ENCODE measurements at places on chromosomes 13 and 19.
A peak's percentile ranks its signal among the peaks of the same experiment; 100 is the strongest.

DNA sequence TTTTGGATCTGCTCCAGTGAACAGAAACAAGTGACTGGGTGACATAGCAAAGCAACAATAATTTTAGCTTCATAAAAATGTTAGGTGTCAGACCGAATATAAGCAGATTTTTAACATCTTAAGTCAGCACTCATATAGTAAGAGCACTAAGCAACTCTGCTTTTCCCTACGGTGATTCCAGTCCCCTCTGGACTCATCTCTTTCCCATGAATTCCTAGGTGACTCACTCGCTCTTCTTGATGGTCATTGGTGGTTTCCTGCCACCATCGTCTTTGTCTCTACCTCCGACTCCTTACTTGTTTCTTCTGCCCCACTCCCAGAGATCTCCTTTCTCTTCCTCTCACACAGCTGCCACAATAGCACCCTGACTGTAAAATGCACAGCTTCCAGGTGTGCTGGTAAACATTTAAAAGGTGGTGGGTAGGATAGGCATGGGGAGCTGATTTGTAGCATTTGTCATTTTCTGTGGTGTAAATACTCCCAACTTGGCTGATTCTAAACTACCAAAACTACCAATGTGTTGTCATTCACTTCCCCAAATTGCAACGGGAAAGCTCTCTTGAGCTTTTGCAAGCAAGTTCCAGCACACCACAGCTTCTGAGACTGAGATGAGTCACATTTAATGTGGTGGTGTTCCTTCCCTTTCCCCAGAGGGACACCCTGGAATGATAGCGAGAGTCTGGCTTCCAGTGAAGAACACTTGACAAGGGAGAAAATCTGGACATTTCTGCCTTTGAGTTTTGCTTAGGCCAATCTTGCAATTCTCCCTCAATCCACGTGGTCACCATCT is 42.8 kb upstream of the CLDN10 start:
- DNase-seq: no peak

- DNase-seq: peak; percentile 1
These were observed at the start of gene ZNF135 for GRCh38 chr19:58059003-58059670. TSS of gene ZNF135 (plus strand) at chr19:58059282. CDS start at chr19:58060003, 721 bp downstream.

- DNase-seq: no peak
These were observed 171.8 kb downstream of the GPC6 start for GRCh38 chr13:93398167-93399035.

GRCh38 chr13:30037766-30038165 is 187.3 kb upstream of the UBL3 start:
- DNase-seq: no peak

- DNase-seq: no peak
These were observed 12.1 kb downstream of the SAE1 start for GRCh38 chr19:47142779-47143178.

DNA sequence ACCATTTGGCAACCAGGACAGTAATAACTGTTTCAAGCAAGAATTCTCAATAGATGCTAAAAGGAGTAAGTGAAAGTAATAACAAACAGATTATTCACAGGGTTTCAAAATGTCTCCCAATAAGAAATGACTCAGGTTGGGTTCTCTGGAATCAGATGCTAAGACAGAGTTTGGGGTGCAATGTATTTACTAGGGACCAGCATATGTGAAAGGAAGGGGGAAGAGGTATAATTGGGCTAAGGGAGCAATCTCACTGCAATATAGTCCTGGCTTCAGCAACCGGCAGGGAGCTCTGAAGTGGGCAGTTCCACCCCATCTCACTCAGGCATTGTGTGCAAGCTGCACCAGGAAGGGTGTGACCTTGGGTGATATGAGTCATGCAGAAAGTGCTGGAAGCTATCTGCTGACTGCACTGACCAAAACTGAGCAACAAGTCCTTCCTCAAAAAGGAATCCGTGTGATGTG is 23.4 kb downstream of the ZDHHC20 start:
- DNase-seq: peak; percentile 62

DNA sequence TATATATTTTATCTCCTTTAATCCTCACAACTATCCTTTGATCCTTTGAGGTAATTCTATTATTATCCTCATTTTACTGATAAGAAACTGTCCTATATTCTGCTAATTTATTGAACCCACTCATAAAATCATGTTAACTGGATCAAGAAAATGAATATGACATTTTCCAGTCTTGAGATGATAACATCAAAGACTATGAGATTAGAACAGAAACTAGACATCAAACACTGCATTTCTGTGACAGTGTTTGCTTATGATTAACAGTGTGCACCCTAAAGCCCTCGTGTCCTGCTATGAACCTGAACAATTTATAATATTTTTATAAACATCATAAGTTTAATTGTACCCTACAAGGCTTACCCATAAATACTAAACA is 96.3 kb downstream of the TBC1D4 start:
- no peak for DNase-seq

DNA sequence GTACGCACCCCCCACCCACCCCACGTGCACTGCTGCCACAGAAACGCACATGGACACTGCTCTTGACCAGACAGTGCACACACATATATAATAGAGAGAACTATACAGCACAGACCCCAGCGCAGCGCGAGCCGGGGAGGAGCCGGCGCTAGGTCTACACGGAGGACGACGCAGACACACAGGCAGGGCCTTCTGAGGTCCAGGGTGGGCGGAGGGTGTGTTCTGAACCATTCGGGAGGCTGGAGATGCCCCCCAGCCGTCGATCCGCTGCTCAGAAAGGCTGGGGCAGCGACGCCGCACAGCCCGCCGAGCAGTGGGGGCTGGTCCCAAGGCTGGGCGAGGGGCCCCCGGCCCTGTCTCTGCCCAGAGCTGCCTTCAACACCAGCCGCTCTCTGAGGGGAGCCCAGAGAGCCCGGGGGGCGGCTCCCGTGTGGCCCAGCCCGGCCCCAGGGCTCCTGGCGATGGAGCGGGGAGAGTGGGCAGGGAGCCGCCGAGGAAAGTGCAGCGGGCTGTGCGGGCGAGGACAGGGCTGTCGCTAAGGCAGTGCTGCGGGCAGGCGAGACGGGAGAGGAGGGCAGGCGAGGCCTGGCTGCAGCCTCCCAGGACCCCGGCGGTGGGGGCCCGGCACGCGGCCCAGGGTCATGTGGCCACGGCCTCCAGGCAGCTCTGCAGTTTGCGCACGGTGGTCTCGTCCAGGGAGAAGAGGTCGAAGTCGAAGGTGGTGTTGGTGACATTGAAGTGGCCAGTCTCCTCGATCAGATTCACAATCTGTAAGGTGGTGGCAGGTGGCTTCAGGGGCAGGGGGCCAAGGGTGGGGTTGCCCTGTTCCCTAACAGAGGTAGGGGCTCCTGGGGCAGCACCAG is 67.1 kb downstream of the MLLT1 start:
- DNase-seq: no peak

- DNase-seq: no peak
These were observed 26.2 kb downstream of the SLC8A2 start for GRCh38 chr19:47445527-47445926.

DNA sequence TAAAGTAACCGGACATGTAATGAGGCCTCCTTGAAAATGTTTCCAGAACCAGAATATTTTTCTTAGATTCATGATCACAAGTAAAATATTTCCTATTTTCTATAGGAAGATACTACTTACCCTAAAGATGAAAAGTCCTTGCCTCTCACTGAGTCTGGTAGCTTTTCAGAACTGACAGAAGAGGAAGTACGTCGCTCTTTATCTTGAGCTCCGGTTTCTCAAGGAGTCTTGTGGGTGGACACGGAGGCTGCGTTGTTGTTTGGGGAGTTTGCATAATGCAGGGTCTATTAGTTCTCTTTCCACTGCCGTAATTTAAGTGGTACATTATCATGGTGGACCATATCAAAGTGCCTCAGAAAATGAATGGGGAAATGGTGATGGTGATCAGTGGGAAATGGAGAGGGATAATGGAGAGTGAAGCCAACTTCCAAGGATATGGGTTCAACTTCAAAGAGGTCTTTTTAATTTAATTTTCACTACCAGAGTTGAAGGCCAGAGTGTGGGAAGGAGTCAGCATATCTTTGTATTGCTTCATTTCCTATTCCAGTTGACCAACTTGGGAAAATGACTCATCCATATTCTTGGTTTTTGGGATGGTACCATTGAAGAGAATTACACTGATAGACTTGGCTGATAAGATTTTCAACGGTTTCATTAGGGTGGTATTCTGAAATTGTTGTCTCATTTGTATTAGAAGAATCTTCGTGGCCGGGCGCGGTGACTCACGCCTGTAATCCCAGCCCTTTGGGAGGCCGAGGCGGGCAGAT is 23.4 kb downstream of the MBD3L2B start:
- no peak for DNase-seq

GRCh38 chr13:106599875-106600797 is 32.2 kb upstream of the ARGLU1 start:
- DNase-seq: no peak

DNA sequence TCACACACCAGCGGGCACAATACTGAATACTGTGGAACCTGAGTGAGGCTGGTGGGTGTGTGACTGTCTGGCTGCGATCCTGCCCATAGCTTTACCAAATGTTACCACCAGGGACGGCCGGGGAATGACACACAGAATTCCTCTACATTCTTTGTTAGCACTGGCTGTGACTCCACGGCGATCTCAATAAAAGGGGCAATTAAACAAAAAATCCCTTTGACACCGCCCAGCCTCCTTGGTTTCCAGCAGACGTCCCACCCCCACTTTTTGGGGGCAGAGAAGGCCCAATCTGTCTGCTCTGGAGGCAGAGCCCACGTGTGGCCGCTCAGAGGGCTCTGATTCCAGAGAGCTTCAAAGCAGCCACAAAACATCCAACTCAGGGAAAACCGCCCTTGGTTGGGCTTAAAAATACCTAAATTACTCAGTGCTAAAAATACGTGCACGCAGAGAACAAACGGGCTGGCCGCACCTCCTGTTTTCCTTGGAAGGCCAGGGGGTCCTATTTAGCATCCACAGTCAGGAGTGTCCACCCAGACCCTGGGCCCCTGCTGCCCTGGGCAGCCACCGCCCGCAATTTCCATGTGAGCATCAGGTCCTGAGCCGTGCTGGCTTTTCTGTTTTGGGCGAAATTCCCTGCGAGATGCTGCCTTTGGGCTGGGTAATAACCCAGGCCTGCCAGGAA is 47.8 kb downstream of the GADD45B start:
- DNase-seq: no peak

DNA sequence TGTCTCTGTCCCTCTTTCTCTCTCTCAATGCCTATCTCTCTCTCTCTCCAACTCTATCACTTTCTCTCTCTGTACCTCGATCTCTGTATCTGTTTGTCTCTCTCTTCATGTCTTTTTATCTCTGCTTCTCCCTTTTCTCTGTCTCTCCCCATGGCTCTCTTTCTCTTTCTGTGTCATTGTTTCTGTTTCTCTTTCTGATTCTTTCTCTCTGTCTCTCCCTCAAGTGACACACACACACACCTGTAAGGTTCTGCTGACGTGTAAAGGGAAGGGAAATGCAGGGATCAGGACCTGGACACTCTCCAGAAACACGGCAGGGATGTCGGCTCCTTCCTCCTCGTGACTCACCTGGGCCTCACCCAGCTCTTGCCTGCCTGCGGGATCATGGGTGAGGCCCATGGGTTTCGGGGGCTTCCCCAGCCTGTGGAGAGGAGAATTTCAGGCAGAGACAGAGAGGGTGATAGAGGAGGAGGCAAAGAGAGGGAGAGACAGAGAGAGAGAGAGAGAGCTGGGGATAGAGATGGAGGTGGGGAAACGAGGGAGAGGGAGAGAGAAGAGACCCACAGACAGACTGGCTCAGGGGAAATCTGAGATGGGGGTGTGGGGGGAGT is 5.4 kb upstream of the PLAUR start:
- no peak for DNase-seq

- DNase-seq: no peak
These were observed 21.3 kb downstream of the TBC1D4 start for GRCh38 chr13:75460644-75461043.

GRCh38 chr13:75353781-75354193 is 128.2 kb downstream of the TBC1D4 start:
- DNase-seq: no peak

DNA sequence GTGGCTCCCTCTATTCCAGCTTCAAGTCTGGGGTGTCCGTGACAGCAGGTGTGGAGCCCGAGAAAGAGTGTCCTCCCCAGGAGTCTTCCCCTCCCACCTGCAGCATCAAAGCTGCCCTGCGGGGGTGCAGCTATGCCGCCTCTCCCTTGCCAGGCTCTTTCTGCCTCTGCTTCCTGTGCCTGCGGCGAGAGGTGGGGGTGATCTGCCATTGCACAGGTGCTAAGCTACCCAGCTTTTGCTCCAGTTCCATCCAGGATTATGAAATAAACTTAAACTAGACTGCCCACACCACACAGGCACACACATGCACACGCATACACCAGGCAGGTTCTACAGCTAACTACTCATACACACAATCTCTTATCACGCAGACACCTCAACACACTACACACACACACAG is 104.7 kb upstream of the CLDN10 start:
- DNase-seq: no peak

DNA sequence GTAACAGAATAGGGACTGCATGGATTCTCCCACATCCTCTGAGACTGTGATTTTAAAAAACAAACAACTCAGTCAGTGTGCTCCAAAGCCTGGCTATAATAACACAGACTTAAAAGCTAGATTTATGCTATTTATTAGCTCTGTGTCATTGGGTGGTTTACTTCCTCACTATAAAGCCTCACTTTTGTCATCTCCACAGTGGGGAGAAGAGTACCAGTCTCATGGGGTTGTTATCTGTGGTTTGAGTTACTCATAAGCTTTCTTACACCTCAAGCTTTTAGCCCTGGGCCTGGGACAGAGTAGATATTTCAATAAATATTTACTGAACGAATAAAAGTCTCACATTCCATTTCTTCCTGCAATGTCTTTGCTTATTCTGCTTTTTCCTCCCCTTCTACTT is 5.3 kb downstream of the RNASEH2B start:
- DNase-seq: peak; percentile 55

GRCh38 chr19:49502866-49503581 is 6.8 kb downstream of the RPS11 start:
- no peak for DNase-seq

- DNase-seq: no peak
These were observed 46.2 kb upstream of the TCF3 start for GRCh38 chr19:1698636-1699035.

DNA sequence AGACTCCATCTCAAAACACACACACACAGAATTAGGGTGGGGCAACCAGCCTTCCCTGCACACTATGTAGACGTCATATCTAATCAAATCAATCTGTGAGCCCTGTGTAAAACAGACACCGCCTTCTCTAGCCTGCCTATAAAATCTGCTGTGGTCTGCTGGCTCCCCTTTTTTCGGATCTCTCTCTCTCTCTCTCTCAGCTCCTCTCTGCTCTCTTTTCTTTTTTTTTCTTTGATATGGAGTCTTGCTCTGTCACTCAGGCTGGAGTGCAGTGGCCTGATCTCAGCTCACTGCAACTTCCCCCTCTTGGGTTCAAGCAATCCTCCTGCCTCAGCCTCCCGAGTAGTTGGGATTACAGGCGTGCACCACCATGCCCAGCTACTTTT is 11.8 kb upstream of the CD70 start:
- DNase-seq: no peak
